Stimulated activated effector memory CD8-positive, alpha-beta T cell treated with anti-CD3 and anti-CD28 coated beads, Interleukin-12 subunit alpha, Interleukin-12 subunit beta, amount 100 ng/mL, for 72 hours (primary cell): ENCODE measurements at places on chromosomes 13 and 19.

- peak; percentile 74 for DNase-seq
Measured at GRCh38 chr13:99356262-99357091, 49.3 kb upstream of the GPR183 start.

GRCh38 chr13:51004111-51004865, 94.7 kb downstream of the RNASEH2B start:
- DNase-seq = no peak

- DNase-seq = no peak
Measured at GRCh38 chr13:104553186-104553585, 1487.0 kb upstream of the SLC10A2 start.

DNA sequence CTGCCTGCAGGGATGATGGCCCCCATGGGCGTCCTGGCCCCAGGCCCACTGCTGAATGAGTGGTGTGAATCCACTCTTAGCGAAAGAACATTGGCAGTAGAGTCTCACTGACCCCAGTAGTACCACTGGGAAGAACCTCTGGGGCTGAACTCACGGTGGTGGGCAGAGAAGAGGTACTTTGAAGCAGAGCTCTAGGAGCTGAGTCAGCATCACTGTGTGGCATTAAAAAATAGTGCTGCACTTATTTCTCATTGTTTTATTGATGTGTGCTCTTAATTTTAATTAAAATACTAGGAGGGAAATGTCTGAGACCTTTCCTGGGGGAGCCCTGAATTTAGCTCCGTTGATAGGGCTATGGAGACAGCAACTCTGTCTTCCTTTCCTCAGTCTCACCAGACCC, 61.3 kb downstream of the CBY2 start:
- no peak for DNase-seq

DNA sequence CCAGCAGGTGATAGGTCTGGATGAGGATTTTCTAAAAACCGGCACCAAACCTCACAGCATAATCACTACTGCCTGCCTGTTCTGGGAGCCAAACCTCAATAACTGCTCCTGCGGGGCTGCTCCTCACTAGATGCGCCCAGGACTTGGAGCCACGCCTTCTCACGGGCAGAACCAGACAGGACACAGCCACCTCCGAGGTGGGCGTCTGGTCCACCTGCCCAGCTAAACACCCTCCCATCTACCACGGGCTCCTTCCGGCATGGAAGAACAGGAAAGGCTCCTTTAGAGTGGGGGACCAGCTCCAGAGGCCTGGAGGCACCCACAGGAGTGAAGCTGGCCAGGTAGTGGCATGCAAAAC, 73.5 kb downstream of the PEPD start:
- DNase-seq = no peak

DNA sequence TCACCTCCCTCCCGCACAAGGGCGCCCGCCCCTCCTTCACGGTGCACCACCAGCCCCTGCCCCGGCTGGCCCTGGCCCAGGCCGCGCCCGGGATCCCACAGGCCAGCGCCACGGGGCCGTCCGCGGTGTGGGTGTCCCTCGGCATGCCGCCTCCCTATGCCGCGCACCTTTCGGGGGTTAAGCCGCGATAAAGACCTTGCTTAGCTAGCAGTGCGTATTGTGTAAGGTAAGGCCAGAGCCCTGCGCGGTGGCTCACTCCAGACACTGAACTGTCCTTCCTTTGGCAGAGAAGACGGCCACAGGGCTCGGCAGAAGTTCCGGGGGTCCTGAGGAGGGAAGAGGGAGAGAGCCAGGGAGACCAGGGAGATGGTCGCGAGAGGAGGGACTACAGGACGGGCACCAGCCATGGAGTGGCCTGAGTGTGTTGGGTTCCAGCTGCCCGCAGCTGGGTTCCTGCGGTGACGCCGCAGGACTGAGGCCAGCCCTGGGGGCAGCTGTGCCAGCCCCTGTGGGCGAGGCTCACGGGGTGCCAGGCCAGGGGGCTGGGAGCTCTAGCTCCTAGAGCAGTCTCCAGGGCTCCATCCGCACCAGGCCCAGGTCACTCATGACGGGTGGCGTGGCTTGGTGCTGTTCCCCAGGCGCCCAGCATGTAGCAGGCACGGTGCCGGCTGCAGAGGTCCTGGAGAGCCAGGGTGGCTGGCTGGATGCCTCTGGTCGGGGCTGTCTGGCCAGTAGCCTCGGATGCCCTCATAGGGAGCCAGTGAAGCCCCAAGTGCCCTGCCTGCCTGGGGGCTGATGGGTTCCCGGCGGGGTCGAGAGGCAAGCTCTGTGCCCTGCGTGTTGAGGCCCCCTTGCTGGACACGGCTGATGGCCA, 7.7 kb downstream of the PLEKHJ1 start:
- DNase-seq = no peak

DNA sequence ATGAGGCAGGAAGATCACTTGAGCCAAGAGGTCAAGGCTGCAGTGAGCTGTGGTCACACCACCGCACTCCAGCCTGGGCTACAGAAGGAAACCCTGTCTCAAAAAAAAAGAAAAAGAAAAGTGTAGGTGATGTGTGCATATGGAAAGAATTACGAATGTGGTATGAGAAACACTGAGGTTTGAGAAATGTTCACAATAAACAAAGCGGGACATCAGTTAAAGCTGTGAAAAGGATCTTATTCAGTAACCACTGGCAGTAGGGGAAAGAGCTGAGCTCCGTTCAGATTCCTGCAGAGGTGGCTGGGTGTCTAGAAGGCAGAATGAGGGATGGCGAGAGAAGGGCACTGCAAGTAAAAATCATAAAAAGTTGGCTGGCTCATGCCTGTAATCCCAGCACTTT, 4.1 kb upstream of the IGSF23 start:
- DNase-seq = no peak

GRCh38 chr19:2982983-2983350, 5.6 kb downstream of the TLE6 start:
- DNase-seq = no peak

- DNase-seq = no peak
Measured at GRCh38 chr13:108427355-108427754, 157.8 kb downstream of the TNFSF13B start.

GRCh38 chr19:12723641-12724426, at the start of gene TNPO2:
TNPO2 (minus strand) TSS chr19:12723932; CDS start chr19:12720977, 2,955 bp downstream.
- DNase-seq = peak; percentile 86

- DNase-seq = no peak
Measured at GRCh38 chr13:113117335-113117872, 5.2 kb upstream of the F10 start.

DNA sequence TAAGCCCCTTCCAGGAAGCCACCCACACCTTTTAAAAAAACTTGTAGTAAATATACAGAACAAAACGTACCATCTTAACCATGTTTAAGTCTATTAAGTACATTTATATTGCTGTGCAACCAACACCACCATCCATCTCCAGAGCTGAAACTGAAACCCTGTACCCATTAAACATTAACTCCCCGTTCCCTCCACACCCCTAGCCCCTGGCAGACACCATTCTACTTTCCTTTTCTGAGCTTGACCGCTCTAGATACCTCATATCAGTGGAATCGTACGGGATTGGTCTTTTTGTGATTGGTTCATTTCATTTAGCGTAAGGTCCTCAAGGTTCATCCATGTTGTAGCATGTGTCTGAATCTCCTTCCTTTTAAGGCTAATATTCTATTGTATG, 13.0 kb upstream of the SPATA13 start:
- DNase-seq = no peak

DNA sequence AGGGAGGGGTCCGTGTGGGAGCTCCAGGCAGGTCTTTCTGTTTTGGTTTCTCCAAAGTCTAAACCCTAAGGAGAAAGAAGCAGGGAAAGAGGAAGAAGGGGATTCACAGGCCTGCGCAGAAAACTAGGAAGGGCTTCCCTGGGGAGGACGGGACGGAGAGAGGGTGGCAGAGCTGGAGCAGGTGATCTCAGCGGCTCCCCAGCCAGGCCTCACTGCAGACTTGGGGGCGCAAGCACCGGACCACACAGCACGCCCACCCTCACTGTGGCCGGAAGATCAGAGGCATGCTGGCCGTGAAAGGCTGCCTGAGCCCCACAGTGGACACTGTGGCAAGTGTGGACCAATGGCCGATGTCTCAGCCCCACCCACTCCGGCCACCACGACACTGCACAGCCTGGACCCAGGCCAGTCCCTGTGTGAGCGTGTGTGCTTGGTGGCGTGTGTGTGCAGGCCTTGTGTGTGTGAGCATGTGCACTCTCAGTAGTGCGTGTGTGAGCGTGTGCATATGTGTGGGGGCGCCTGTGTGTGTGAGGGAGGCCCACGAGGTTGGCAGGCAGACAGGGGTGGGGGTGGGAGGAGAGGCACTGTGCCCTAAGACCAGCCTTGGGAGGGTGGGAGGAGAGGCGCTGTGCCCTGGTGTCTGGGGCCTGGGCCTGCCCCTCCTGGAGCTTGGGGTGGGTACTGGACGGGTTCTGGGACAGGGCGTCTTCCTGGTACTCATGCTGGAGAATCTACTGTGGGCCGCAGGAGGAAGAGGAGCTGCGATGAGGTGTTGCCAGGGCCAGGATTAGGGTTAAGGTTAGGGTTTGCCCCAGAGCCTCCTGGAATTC, 15.4 kb upstream of the TMEM255B start:
- DNase-seq = no peak

DNA sequence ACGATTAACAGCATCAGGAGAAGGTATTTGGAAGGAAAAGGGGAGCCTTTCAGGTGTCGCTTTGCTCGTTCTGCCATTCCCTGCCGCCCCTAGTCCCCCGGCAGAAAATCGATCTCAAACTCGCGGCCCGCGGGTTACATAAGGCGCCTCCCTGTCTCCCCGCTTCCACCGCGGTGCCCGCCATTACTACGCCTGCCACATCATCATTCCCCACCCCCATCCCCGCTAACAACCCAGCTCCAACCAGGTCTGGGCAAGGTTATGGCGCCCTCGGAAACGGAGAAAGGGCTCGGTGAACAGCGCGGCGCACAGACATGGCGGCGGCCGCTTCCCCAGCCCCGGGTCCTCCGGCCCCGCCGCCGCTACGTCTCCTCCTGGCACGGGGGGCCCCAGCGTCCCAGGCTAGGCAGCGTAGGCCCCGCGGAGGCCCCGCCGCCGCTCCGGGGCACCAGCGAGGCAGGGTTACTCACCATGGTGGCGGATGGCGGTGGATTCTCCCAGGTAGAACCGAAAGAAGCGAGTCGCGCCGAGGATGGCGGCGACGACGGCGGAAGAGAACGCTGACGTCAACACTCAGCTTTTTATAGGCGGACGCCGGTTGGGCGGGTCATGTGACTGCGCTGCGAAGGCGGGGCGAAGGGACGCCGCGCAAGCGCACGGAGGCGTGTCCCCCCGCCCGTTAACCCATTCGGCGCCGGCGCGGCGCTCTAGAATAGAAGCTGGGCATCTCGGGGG, at the start of gene EEF2:
EEF2 (minus strand) TSS at position 556 of the 735 bp plus-strand sequence; CDS start at position 473, 83 bp downstream.
- peak; percentile 95 for DNase-seq

DNA sequence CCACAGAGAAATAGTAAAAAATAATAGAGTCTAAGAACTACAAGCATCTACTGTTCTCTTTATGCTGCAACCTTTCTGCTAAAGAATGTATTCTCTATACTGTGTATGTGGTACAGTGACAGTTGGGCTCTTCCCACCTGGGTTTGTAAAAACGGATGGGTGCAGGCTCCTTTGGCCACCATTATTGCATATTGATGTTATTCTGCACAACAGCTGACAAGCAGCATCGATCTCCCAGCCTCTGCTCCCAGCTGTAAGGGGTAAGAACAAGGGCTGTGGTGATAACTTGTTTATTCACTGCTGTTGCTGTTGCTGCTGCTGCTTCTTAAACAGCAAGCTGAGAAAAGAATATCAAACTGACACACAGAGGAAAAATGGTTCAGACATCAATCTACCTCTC, 56.1 kb downstream of the KCNRG start:
- DNase-seq = no peak

DNA sequence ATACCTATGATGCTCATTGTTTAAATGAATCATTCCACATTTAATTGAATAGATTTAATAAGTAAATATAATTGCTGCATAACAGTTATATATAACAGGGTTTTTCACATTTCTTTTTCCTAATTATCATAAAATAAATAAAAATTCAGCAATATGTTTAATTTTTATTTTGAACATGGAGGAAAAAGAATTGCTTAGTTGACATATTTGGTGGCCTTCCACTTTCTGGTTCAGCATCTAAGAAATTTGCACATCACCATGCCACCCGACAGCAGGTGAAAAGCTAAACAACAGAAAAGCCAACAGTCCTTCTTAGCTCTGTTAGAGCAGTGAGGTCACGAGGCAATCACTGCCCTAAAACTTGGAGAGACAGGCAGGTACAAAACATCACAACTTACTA, 790.2 kb downstream of the GPC5 start:
- DNase-seq = no peak

GRCh38 chr19:56995303-56995702, 124.5 kb upstream of the USP29 start:
- DNase-seq = no peak

DNA sequence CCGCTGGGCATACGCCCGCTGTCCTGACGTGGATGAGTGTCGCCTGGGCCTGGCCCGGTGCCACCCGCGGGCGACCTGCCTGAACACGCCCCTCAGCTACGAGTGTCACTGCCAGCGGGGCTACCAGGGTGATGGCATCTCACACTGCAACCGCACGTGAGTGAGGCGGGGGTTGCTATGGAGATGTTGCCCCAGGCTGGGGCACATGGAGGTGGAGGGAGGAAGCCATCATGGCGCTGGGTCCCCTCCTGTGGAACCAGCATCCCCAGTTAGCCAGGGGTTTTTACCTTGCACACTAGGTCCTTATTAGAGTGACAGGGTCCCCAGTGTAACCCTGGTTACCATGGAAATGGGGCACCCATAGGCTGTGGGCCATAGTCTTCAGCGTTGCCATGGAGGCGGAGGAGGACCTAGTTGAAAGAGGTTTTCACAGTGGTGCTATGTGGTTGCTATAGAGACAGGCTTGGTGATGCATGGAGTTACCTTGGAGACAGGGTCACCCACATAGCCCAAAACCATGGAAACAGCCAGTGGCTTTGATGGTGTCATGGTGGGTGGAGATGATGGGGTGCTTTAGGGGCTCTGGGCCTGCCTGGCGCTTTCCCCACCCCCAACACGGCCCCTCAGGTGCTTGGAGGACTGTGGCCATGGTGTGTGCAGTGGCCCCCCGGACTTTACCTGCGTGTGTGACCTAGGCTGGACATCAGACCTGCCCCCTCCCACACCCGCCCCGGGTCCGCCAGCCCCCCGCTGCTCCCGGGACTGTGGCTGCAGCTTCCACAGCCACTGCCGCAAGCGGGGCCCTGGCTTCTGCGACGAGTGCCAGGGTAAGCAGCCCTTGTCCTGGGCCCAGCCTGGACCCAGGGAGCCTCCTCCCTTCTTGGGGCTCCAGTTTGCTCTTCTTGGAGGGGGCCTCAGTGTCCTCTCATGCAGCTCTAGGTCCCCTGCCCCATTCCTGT, 27.1 kb downstream of the MEGF8 start:
- no peak for DNase-seq

GRCh38 chr19:36093146-36093662, 17.7 kb upstream of the OVOL3 start:
- no peak for DNase-seq

DNA sequence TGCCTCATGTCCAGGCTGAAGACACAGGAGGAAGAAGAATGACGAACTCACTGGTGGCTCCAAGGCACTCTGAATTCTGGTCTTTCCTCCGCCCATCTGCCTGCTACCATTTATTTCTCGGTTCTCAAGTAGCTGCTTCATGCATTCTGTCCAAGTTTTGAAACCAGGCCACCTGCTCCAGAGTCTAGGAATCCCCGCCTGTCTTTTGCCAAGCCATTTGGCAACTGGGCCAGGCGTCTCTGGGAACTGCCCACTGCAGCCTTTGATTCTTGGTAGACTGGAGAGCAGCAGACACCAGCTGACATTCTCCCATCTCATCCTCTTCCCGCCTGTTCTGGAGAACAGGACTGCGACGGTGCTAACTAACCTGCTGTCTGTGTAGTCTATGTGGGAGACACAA, 10.8 kb downstream of the SLC35E1 start:
- no peak for DNase-seq
